ENCODE measurements at places on chromosomes 1 and 21. TPM values are rescaled to one million over a fixed set of nuclear protein-coding genes. Genes with fewer than 3 reads are reported as not detected.
A peak's percentile ranks its signal among the peaks of the same experiment; 100 is the strongest.

- H3K4me1 ChIP-seq: peaks cover 28% of the 10 kb centered on the region
- H3K36me3 ChIP-seq: no peaks in the 10 kb centered on the region
- no peak for DNase-seq
- H3K4me3 ChIP-seq: no peak overlapping the region
Observed at GRCh38 chr1:197470330-197470729, 202.3 kb downstream of the CRB1 start.

DNA sequence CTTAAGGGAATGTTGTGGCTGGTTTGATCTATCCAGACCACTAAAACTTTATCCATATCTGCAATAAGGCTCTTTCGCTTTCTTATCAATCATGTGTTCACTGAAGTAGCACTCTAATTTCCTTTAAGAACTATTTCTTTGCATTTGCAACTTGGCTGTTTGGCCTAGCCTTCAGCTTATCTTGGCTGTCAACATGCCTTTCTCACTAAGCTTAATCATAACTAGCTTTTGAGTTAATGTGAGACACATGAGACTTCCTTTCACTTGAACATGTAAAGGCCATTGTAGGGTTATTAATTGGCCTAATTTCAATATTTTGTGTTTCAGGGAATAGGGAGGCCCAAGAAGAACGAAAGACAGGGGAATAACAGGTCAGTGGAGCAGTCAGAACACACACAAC lies 124.7 kb downstream of the TNFSF18 start:
- no peaks in the 10 kb centered on the region for H3K36me3 ChIP-seq
- no peaks in the 10 kb centered on the region for H3K27me3 ChIP-seq
- no peak for DNase-seq
- no peaks in the 10 kb centered on the region for H3K4me1 ChIP-seq
- H3K27ac ChIP-seq: no peak overlapping the region

- no peaks in the 10 kb centered on the region for H3K27me3 ChIP-seq
- no peak for DNase-seq
- no peaks in the 10 kb centered on the region for H3K4me1 ChIP-seq
- no peak overlapping the region for H3K27ac ChIP-seq
- H3K36me3 ChIP-seq: no peaks in the 10 kb centered on the region
Observed at GRCh38 chr1:161364332-161364731, 3.3 kb downstream of the CFAP126 start.

The MEX3A gene
- total RNA-seq: 62.6 TPM

DNA sequence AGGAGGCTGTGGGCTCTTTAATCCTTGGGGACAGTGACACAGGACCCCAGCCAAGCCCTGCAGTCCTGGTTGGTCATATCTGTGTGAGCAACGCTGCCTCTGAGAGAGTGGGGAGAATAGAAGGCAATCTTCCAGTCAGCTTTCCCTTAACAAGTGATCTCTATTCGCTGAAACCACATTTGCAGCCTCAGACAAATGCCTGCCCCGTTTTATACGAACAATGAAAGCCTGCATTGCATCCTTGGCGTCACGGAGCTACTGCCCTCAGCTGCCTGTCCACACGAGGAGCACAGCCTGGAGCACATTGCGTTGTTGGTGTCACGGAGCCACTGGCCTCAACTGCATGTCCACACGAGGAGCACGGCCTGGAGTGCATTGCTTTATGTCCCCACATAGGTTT lies 150.2 kb upstream of the ARHGEF16 start:
- H3K27me3 ChIP-seq: no peaks in the 10 kb centered on the region
- no peaks in the 10 kb centered on the region for H3K36me3 ChIP-seq
- no peaks in the 10 kb centered on the region for H3K4me1 ChIP-seq
- no peak overlapping the region for H3K4me3 ChIP-seq
- DNase-seq: no peak

- no peak overlapping the region for H3K4me3 ChIP-seq
- no peaks in the 10 kb centered on the region for H3K27me3 ChIP-seq
- DNase-seq: peak; percentile 8
- H3K4me1 ChIP-seq: peaks cover 27% of the 10 kb centered on the region
- peak overlapping the region; percentile 71 for H3K27ac ChIP-seq
Observed at GRCh38 chr1:153880962-153881361, 41.8 kb downstream of the GATAD2B start.

DNA sequence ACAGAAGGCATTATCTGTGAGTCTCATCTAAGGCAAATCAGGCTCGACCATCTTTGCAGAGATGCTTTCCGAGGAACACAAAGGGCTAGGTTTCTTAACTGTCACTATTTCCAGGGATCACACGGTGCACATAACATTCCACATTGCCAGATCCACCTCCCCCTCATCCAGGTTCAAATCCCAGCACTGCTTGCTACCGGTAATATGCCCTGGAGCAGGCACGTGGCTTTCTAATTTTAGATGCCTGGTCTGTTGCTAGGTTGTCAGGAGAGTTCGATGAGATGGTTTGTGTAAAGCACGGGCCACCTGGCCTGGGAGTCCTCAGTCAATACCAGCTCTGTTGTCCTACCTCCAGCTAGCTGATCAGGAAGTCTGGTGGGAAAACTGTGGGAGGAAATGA lies 598.6 kb downstream of the NPHP4 start:
- H3K4me3 ChIP-seq: no peak overlapping the region
- no peaks in the 10 kb centered on the region for H3K36me3 ChIP-seq
- H3K27ac ChIP-seq: no peak overlapping the region
- peaks cover 4% of the 10 kb centered on the region for H3K4me1 ChIP-seq

DNA sequence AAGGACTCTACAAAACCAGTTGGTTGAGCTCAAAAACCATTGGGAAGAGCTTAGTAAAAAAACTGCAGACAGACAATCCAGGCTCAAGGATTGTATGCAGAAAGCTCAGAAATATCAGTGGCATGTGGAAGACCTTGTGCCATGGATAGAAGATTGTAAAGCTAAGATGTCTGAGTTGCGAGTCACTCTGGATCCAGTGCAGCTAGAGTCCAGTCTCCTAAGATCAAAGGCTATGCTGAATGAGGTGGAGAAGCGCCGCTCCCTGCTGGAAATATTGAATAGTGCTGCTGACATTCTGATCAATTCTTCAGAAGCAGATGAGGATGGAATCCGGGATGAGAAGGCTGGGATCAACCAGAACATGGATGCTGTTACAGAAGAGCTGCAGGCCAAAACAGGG lies 104.0 kb upstream of the BMP8A start:
- no peaks in the 10 kb centered on the region for H3K27me3 ChIP-seq
- H3K4me3 ChIP-seq: no peak overlapping the region
- no peak overlapping the region for H3K27ac ChIP-seq
- H3K4me1 ChIP-seq: peaks cover 13% of the 10 kb centered on the region
- DNase-seq: no peak

The TMPRSS2 gene
- 0.99 TPM for total RNA-seq

DNA sequence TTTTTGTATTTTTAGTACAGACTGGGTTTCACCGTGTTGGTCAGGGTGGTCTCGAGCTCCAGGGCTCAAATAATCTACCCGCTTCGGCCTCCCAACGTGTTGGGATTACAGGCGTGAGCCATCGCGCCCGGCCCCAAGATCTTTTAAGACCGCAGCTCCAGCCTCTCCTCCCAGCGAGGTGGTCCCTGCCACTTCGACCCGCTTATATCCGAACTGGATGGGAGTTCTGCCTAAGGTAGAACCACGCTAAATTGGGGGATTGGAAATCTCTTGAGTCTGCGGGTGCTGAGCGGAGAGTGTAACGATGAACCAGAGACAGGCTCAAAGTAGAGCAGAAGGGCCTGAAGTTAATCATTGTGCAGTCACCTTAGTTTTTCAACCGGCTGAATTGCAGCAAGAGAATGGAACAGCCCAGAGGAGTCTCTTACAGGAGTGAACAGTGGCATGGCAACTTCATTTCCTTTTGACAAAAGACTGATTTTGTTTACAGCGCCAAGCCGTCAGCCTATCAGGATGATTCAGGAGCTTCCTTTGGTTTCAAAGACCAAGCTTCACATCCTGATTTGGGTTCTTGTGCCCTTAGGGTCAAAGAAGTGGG lies 726 bp upstream of the CYB5R1 start:
- H3K27ac ChIP-seq: no peak overlapping the region
- H3K27me3 ChIP-seq: peaks cover 12% of the 10 kb centered on the region
- peaks cover 9% of the 10 kb centered on the region for H3K4me1 ChIP-seq
- peak overlapping the region; percentile 63 for H3K4me3 ChIP-seq

The BRDT gene
- total RNA-seq: not detected

GRCh38 chr1:62849031-62849430 lies 65.1 kb downstream of the ATG4C start:
- H3K36me3 ChIP-seq: no peaks in the 10 kb centered on the region
- H3K4me3 ChIP-seq: no peak overlapping the region
- H3K27ac ChIP-seq: no peak overlapping the region
- peak; percentile 10 for DNase-seq
- no peaks in the 10 kb centered on the region for H3K27me3 ChIP-seq

DNA sequence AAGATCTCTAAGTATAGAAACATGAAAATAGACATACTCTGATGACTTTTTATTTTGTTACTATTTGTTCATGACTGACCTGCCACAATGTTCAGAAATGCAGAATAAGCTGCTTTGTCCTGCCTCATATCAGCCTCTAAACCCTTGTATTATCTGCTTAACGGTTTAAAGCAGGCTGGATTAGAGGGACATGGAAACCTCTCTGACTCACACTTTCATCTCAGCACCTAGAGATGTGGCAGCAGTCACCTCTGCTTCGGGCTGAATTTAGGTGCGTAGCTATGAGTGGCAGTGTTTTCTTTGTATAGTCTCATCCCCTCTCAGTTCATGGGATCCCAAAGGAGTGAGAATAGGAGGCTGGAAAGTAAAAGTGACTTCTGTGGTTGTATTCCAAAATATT lies 255.4 kb downstream of the RGS7 start:
- H3K27ac ChIP-seq: no peak overlapping the region
- no peak overlapping the region for H3K4me3 ChIP-seq
- no peaks in the 10 kb centered on the region for H3K27me3 ChIP-seq
- peak; percentile 29 for DNase-seq
- no peaks in the 10 kb centered on the region for H3K36me3 ChIP-seq

GRCh38 chr1:36663772-36664430 lies 181.2 kb upstream of the CSF3R start:
- no peak for DNase-seq
- H3K4me1 ChIP-seq: peaks cover 24% of the 10 kb centered on the region
- no peak overlapping the region for H3K4me3 ChIP-seq

The GBP4 gene
- total RNA-seq: not detected

DNA sequence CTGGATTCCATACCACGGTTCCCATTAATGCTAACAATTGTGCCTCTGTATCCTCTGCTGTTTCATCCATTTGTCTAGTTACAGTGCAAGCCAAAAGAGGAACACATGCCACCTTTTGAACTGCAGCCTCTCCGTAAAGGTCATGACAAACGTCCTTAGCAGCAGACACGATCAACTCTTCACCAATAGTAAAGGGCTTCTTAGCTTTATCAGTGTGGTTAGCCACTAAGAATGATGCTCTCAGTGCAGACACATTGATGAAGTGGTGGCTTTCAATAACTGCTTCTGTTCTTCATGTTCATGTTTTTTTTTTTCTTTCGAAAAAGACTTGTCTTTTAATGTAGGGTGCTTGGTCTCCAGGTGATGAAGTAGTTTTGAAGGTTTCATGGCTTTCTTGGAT lies 14.3 kb downstream of the XPR1 start:
- no peaks in the 10 kb centered on the region for H3K27me3 ChIP-seq
- no peak for DNase-seq
- H3K4me3 ChIP-seq: no peak overlapping the region
- no peaks in the 10 kb centered on the region for H3K36me3 ChIP-seq
- peaks cover 3% of the 10 kb centered on the region for H3K4me1 ChIP-seq

- no peaks in the 10 kb centered on the region for H3K4me1 ChIP-seq
- no peak overlapping the region for H3K27ac ChIP-seq
- DNase-seq: no peak
- H3K27me3 ChIP-seq: no peaks in the 10 kb centered on the region
Observed at GRCh38 chr1:174720618-174721017, 272.9 kb downstream of the GPR52 start.

GRCh38 chr21:31429506-31429905 lies 85.4 kb upstream of the TIAM1 start:
- no peak for DNase-seq
- no peaks in the 10 kb centered on the region for H3K36me3 ChIP-seq
- H3K4me1 ChIP-seq: peaks cover 15% of the 10 kb centered on the region
- no peak overlapping the region for H3K4me3 ChIP-seq
- no peaks in the 10 kb centered on the region for H3K27me3 ChIP-seq

The SLC45A3 gene
- 5.1 TPM for total RNA-seq

GRCh38 chr1:6447818-6448748 lies 17.9 kb downstream of the TNFRSF25 start:
- peaks cover 24% of the 10 kb centered on the region for H3K4me1 ChIP-seq
- no peak overlapping the region for H3K27ac ChIP-seq
- H3K27me3 ChIP-seq: peaks cover 28% of the 10 kb centered on the region
- no peaks in the 10 kb centered on the region for H3K36me3 ChIP-seq

- no peaks in the 10 kb centered on the region for H3K36me3 ChIP-seq
- no peak overlapping the region for H3K27ac ChIP-seq
- H3K4me1 ChIP-seq: no peaks in the 10 kb centered on the region
- H3K4me3 ChIP-seq: no peak overlapping the region
Observed at GRCh38 chr1:226627924-226628611, 79.5 kb downstream of the STUM start.

GRCh38 chr1:106173101-106173500 lies 883.4 kb upstream of the PRMT6 start:
- H3K4me1 ChIP-seq: no peaks in the 10 kb centered on the region
- H3K27ac ChIP-seq: no peak overlapping the region
- H3K36me3 ChIP-seq: no peaks in the 10 kb centered on the region
- no peak for DNase-seq
- no peaks in the 10 kb centered on the region for H3K27me3 ChIP-seq

GRCh38 chr1:111990878-111991718 lies 1.6 kb upstream of the KCND3 start:
- H3K27ac ChIP-seq: no peak overlapping the region

The TSPAN1 gene
- total RNA-seq: not detected

DNA sequence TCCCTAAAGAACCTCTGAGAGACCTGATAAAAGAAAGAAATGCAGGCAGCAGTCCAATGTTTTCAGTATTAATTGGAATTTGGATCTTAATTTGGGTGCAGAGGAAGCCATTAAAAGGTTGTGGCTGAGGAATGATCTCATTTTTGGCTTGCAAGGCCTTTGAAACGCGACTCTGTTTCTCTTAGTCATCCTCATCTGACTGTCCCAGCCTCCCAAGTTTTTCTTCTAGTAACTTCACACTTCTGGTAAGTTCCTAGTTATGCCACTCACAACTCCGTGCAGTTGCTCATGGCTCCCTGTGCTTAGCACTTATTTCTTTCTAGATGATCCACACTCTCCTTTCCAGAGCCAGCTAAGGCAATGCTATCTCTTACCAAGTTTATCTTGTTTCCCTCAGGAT lies 147.4 kb upstream of the USP24 start:
- no peak overlapping the region for H3K4me3 ChIP-seq
- no peak for DNase-seq
- H3K4me1 ChIP-seq: no peaks in the 10 kb centered on the region
- H3K27me3 ChIP-seq: no peaks in the 10 kb centered on the region

DNA sequence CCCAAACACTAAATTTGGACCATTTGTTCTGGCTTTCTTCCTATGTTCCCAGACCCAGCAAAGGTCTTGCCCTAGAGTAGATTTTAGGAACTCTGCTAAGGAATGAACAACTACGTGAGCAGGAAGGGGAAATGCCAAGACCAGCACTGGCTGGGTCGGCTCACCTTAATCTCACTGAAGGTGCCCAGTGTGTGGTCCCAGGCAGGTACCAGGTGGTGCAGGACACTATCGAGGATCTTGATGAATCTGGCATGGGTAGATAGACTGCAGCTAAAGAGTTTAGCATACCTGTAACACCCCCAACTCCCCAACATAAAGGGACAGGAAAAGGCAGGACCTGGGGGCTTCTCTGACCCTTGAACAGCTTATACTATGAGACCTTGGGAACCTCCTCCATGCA lies 3.0 kb downstream of the HECTD3 start:
- peaks cover 3% of the 10 kb centered on the region for H3K27me3 ChIP-seq
- no peak overlapping the region for H3K27ac ChIP-seq
- peaks cover 5% of the 10 kb centered on the region for H3K4me1 ChIP-seq
- H3K36me3 ChIP-seq: no peaks in the 10 kb centered on the region
- DNase-seq: no peak
- H3K4me3 ChIP-seq: no peak overlapping the region
